Keratinocyte (primary cell): ENCODE measurements at places on chromosomes 5 and 9. TPM values are rescaled to one million over a fixed set of nuclear protein-coding genes. Genes with fewer than 3 reads are reported as not detected.

- no peaks in the 10 kb centered on the region for H3K36me3 ChIP-seq
- peak overlapping the region; percentile 43 for H3K27ac ChIP-seq
Measured at GRCh38 chr5:9168791-9169556, 376.9 kb downstream of the SEMA5A start.

The GLRA1 gene
- polyA plus RNA-seq = not detected in 3 replicates

DNA sequence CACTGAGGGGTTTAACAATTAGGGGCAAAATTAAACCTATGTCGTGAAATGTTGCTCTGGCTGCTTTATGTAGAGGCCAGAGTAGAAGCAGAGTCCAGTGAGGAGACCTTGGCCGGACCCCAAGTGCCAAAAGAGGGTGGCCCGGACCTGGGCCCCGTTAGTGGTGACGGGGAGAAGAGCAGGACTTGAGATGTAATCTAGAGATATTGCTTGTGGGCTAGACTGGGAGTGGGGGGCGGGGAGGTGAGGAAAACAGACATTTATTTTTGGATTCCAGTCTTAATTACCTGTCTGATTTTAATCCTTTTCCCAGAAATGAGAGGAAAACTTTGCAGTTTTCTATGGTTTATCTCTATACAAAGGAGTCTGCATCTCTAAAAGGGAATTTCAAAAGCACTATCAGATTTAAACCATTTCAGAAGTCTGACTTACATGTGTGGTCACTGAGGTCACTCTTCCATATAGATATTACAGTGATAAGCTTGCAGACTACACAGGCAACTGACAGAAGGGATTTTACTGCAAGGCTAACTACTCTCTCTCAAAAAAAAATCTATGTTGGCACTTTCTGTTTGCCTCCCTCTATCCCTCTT is 108.1 kb downstream of the MED27 start:
- H3K27me3 ChIP-seq = no peaks in the 10 kb centered on the region
- no peak overlapping the region for H3K27ac ChIP-seq
- H3K4me1 ChIP-seq = no peaks in the 10 kb centered on the region
- no peak overlapping the region for H3K4me3 ChIP-seq
- H3K36me3 ChIP-seq = no peaks in the 10 kb centered on the region

GRCh38 chr5:141926434-141926833 is 2.8 kb downstream of the DELE1 start:
- peaks cover 11% of the 10 kb centered on the region for H3K4me1 ChIP-seq
- no peak overlapping the region for H3K27ac ChIP-seq
- DNase-seq = no peak

The INVS gene
- polyA plus RNA-seq = 16.0 to 21.1 TPM (median 18.2 TPM) in 3 replicates
